Stimulated activated CD8-positive, alpha-beta memory T cell treated with anti-CD3 and anti-CD28 coated beads, Interleukin-7, amount 100 ng/mL, for 1 hour (primary cell): ENCODE measurements at places on chromosomes 13 and 19.
A peak's percentile ranks its signal among the peaks of the same experiment; 100 is the strongest.

- DNase-seq = no peak
Observed at GRCh38 chr13:95494082-95494681, 58.3 kb upstream of the CLDN10 start.

- no peak for DNase-seq
Observed at GRCh38 chr13:77774181-77774580, 76.7 kb downstream of the SLAIN1 start.

GRCh38 chr13:74047931-74048600 lies 86.1 kb downstream of the KLF12 start:
- DNase-seq = no peak

- no peak for DNase-seq
Observed at GRCh38 chr19:9828551-9829063, 889 bp downstream of the UBL5 start.

DNA sequence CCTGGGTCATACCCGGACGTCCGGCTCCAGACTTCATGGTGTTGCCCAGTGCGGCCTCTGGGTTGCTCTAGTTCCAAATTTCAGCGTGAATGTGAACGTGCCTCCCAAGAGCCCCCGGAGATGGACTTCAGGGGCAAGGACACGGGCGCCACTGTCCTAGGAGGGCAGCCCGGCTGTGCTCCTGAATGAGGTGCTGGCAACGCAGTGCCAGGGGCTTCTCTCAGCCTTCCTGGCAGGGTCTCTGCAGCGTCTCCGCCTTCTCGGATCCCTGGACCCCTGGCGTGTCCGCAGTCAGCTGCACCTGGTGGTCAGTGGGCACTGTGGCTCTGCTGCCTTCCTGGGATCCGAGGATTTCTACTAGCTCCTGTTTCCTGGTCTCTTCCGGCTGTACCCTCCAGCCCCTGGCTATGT lies 101.7 kb upstream of the MCF2L start:
- DNase-seq = no peak

DNA sequence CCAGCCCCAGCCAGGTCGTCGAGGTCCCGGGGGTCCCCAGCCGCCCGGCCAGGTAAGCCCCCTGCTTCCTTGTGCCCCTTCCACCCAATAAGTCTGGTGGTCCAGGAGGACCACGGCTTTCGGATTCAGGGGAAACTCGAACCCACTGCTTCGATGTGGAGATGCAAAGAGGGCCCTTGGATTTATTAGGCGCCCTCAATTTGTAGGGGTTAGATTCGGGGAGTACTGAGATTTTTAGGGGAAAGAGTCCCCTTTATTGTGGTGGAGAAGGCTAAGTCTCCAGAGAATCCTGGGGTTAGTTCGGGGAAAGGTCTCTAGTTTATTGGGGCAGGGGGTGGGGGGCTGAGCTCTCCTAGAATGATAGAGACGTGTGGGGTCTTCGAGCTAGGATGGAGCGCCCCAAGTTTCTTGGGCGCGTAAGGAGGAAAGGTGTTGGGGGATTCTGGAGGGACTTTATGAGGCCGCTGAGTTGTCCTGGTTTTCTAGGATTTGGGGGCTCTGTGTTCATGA lies 3.8 kb upstream of the LTBP4 start:
- no peak for DNase-seq

GRCh38 chr13:100646030-100646673 lies 28.4 kb downstream of the TMTC4 start:
- DNase-seq = no peak

DNA sequence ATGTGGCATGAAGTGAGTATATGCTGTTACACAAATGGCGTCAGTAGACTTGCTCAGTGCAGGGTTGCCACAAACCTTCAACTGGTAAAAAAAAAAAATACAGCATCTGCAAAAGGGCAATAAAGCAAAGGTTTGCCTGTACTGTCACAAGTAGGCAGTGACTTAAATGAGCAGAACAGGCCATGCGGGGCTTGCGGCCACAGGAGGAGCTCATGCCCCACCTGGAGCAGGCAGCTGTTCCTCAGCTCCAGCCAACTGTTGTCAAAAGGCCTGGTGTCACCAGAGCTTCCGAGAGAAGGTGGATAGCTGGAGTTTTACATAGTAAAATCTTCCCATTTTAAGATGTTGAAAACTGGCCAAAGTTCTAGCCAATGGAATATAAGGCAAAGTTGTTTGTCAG lies 7.7 kb downstream of the ATP7B start:
- DNase-seq = no peak

GRCh38 chr13:36133950-36134626 lies 2.9 kb upstream of the DCLK1 start:
- DNase-seq = no peak

DNA sequence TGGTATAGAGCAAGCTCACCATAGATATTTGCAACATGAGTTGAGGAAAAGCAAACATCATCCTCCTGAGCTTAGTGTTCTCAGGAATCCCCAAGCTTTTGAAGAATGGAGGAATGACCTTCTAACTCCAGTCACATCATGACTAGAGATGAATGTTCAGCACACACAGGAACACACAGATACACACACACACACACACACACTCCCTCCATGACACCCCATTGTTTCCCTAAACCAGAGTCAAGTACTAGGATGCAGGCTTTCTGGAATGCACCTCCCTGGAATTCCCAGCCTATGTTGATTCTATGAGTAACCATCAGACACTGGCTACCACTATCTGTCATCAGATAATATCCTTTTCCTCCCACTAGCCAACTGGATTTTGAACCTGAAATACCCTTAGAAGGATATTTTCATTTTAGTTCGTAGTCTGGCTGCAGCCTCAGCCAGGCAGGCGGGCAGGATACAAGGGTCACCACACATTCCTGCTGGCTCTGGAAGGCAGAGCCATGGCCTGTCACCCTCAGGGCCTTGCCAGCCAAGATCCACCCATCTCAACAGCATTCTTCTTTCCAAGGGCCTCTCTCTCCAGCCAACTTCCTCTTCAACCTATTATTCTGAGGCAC lies 162.4 kb downstream of the FOXO1 start:
- no peak for DNase-seq

DNA sequence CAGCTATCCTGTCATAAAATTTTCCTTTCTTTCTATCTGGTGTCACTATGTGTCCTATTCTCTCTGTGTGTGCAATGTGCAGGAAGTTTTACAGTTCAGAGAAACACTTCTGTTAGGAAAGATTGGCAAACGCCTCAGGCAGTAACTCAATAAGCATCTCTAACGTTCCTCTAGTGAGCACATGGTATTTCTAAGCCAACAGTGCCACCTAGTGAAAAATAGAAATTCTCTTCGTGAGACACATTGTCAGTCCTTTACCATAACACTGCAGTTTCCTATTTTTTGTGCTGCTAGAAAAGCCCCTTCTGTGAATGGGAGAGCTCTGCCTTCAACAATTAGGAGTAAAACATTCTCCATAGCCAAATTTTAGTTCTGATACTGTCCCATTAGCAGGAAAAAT lies 50.7 kb downstream of the ZNF723 start:
- no peak for DNase-seq

GRCh38 chr13:33401238-33401637 lies 115.7 kb upstream of the STARD13 start:
- DNase-seq = no peak

- no peak for DNase-seq
Observed at GRCh38 chr19:40191836-40192646, 815 bp downstream of the MAP3K10 start.

DNA sequence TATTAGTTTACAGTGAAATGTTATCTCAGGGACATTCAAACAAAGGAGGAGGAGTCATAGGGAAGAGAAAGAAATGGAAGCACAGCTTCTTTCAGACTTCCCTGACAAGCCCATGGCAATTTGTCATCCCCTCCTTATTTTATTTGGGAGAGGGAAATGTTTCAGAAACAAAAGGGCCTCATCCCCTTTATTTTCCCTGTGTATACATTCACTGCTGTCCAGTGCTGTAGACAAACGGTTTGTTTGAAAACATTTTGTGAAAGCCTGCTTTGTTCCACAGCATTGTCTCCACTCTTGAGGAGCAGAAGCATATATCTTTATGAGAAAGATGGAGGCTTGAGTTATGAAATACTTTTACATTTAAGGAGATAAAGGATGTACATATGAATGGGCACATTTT lies 12.3 kb downstream of the ZNF460 start:
- DNase-seq = no peak

DNA sequence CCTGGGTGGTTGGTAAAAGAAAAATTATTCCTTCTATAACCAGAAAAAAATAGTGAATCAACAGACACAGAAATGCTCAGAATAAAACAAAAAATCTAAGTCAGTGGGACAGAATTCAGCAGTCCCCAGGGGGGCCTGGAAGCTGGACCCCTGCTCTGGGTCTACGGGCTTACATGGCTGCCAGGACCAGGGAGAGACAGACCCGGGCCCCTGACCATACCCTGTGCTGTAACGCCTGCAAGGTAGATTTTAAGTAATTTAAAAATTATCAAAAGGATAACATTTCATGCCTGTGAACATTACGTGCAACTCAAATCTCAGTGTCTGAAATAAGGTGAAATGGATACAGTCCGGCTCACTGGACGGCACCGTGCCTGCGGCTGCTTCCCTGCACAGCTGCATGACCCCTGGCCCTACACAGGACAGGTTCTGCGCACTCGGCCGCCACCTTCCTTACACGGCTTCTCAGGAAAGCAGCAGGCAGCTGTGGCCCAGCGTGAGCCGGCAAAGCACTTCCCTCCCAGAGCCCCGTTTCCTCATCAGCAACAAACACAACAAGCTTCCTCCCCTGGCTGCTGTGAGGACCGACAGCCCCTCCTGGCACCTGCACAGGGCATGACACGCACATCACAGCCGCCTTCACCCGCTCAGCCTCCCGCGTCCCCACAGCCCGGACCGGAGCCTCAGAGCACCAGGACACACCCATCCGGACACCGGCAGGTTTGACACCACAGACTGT lies 22.2 kb downstream of the RASA3 start:
- DNase-seq = peak; percentile 45

DNA sequence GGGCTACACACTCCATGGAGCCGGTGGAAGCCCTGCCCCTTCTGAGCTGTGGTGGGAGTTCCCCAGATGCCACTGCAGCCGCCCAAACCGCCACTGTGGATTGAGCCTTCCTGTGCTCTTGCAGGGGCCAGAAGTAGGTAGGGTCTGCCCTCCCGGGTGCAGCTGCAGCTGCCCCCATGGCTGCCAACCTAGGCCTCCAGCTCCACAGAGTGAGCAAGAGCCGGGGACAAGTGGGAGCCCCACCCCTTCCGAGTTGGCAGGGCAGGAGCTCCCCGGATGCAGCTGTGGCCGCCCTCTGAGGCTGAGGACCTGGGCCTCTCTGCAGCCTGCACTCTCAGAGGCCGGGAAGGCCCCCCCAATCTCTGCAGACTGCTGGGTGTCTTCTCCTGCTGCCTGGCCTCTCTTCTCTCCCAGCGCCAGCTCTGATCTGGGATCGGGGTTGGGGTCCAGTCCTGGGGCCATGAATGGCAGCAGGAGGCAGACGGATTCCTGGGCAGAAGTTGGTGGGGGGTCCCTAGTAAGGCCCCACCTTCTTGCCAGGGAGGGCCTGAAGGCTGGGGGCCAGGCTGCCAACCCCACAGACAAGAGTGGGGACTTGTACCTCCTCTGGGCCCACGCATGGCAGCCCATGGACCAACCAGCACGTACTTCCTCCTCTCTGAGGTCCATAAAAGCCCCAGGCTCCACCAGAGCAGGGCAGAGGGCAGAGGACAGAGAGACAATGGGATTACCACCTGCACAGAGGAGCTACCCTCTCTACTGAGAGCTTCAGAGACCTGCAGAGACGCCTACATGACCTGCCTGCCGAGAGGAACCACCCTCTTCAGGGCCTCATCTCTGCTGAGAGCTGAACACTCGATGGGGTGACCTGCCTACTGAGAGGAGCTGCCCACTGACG lies 28.9 kb downstream of the AP2S1 start:
- DNase-seq = peak; percentile 21

- DNase-seq = no peak
Observed at GRCh38 chr13:48679941-48680680, 26.4 kb downstream of the CYSLTR2 start.

DNA sequence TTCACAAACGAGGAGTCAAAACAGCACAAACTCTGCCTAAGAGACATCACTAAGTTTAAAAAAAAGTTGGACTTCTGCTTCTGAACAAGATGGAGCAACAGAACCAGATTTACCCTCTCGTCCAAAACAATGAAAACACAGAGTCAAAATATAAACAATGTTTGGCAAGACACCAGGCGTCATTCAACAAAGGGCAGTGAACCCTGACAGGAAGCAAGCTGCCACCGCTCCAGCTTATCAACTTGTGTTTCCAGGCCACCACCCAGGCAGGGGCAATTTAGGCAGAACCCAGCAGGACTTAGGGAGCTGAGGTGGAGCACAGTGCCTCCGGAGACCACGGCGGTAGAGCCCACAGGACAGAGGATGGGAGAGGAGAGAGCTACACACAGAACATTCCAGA lies 8.6 kb upstream of the NAPA start:
- DNase-seq = no peak

- no peak for DNase-seq
Observed at GRCh38 chr13:50319635-50320255, 304.5 kb downstream of the KCNRG start.

DNA sequence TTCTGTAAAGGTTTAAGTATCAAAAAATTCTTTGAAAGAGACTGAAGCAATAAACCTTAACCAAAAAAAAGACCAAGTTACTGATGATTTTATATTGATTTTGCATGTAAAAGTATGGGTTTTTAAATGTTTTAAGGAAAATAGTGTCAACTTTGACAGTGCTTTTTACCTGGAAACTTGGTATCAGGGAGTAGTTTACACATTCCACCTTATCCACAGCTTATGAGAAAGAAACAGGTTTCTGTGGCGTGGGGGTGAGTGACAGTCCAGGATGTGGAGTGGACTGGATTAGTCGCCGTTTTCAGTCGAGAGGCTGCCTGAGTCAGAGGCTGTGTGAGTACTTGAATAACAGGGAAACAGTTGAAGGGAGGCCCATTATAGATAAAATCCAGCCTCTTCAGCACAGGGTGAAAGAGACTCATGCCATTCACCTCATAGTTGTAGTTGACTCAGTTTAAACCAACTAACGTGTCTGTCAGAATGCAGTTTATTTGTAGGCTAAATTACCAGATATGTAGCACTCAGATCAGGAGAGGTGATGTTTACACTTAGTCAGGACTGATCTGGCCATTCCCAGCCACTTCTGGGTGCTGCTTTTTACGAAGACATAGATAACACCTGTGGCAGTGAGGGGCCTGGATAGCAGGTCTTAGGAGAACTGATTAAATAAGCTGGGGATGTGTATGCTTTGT lies 595 bp upstream of the GPR183 start:
- no peak for DNase-seq
